ENCODE measurements at places on chromosomes 2 and 18.

DNA sequence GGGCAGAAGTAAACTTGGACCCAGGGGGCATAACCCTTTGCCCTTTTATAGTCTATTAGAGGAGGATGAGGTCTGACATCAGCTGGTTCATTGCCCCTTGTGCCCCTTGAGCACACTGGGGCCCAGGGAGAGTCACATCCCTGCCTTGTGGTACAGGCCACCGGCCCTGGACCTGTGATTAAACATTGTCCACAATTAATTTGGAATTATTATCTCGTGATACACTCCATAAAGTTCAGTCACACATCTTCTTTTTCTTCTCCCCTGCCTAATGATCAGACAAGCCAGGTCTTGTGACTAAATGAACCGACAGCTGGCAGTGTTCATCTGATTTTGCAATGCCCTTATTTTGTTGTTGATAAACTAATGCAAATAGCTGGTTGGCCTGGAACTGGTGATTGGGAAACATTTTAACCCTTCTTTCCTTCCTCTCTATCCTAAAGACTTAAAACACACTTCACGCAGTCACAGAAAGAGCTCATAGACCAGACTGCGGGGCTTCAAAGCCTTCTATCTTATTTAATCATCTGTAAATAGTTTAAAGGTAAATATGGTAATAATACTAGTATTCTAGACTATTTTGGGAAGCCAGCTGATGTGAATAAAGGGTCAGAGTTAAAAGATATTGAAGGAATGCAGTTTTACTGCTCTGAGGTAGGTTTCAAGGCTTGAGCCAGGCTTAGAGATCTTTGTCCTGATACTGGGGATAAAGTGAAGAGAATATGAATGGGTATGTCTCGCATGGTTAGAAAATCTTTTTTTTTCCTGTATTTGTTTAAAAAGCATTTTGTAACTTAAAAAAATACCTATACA lies 13.4 kb downstream of the IL1R1 start:
- DNase-seq: no peak

GRCh38 chr2:174335254-174335987 lies 667 bp downstream of the SP9 start:
- DNase-seq: no peak

DNA sequence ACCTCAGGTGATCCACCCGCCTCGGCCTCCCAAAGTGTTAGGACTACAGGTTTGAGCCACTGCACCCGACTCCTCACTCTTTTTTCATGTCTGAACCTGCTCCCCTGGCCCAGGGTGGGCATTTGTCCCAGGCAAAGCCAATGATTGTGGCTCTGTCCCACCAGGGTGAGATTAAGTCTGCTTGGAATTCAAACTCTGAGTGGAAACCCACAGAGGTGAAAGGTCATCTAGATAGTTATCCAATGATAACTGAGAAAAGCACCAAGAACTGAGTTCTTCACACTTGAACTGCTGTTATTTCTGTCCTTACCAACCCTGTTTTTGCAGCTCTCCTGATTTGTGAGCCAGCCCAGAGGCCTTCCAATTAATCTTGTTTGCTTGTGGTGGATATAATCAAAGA lies 62.4 kb upstream of the ACVR1 start:
- DNase-seq: no peak

GRCh38 chr2:644871-645270 lies 32.3 kb downstream of the TMEM18 start:
- no peak for DNase-seq

GRCh38 chr18:59478591-59478990 lies 119.5 kb upstream of the LMAN1 start:
- no peak for DNase-seq

- DNase-seq: no peak
These were observed 29.4 kb downstream of the THADA start for GRCh38 chr2:43566461-43566729.

DNA sequence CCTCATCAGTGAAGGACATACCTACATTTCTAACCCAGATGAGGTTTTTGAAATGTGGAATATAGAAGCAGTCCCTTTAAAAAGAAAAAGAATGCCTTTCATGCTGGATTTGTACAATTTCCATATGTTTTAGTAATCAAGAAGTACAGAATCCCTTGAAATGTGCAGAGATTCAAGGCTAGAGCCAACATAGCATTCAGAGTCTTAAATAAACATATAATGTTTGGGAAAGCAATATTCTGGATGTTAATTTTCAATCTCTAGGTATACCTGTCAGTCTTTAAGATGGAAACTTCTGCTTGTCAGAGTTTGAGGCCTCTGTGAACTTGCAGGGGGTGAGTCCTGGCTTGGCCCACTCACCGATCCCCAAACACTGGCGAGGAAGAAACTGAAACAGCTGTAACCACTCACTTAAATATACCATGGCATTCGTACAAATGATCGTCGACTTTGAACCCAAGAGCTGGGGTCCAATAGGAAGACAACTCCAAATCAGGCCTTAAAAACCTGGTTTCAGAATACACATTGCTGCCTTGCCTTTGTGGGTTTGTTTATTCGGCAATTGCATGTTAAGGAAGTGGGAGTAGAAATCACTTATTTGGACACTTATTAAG lies 132.8 kb upstream of the NCK2 start:
- no peak for DNase-seq

- DNase-seq: no peak
These were observed 122.7 kb upstream of the GLI2 start for GRCh38 chr2:120612931-120613330.

DNA sequence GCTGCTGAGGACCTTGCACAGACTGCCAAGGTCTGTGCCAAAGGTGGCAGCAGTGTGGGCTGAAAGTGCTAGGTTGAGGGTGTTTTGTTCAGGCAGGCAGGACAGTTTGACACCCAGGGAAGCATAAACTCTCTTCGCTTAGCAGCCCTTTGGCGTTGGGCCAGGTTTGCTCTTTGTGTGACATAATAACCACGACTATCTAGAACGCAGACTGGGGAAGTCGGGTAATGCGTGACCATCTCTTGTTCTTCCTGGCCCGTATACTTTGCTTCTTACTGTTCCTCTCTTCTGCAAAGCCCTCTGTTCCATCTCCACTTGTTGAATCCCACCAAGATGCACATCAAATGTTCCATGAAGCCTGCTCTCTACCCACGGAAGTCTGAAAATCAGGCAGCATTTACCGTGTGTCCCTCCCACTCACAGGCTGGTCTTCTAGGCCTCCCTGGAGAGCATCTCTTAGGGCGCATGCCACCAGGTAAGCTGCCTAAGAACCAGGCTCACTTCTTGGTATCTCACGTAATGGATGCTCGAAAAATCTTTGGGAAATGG lies 96.7 kb upstream of the LMAN1 start:
- no peak for DNase-seq

DNA sequence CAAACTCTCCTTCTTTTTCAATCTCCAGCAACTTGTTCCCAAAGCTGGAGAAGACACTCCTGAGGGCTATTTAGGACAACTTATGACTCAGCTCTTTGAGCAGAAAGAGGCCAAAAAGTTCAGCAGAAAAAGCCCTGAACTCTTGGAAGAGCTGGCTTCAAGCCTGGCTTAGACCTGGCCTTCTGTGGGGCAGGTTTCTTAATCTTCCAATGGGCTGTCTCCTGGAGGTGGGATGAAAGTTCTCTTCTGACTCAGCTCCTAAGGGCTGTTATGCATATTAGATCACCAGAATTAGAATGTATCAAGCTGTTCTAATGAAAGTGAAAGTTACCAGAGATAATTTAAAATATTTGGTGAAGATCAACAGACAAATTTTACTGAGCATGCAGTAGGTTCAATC lies 129.4 kb downstream of the RAD51AP2 start:
- no peak for DNase-seq

DNA sequence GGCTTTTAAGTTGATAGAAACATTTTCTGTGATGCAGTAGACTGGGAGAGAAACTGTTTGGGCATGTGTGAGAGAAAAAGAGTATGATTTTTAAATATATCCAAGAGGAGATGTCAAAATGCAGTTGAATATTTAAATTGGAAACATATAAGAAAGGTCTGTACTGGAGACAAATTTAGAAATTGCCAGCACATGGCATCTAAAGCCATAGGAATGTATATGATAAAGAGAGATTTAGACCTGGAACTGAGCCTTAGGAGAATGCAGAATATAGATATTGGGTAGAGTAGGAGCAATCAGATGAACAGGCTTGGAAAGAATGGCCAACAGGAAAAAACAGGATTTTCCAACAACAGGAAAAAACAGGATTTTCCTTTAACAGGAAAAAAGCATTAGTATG lies 680.8 kb downstream of the MBD2 start:
- DNase-seq: no peak
